ENCODE measurements at places on chromosomes 13 and 19.

DNA sequence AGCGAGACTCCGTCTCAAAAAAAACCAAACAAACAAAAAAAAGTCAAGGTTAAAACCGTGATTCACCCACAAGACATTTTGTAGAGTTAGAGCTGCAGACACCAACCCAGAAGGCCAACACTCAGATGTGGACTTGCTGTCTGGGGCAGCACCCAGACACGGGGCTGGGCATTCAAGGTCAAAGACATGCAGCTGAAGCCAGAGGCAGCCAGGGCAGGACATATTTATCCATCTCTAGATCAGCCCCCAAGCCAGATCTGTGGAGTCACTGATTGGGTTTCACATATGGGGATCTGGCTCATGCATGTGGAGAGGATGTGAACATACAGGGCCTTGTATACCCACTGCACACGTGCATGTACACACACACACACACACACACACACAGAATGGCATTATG is 3.6 kb downstream of the KLK15 start:
- DNase-seq, result no peak

DNA sequence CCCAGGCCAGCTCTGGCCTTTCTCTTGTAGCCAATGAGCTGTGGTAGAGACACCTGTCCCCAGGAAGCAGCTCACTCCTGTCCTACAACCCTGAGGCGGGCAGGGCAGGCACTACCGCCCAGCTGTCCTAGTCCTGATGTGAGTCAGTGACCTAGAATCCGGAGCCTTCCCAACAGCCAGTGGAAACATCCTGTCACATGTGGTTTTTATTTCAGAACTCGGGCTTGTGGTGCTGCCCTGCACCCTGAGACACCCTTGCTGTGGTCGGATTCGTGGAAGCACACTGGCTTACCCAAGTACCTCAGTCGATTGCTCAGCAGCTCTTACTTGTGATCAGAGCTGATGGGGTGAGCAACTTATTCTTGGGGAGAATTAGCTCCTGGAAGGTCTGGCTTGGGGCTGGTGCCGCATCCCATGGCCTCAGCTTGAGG is 83.6 kb upstream of the ARHGEF7 start:
- peak; percentile 95 for DNase-seq

DNA sequence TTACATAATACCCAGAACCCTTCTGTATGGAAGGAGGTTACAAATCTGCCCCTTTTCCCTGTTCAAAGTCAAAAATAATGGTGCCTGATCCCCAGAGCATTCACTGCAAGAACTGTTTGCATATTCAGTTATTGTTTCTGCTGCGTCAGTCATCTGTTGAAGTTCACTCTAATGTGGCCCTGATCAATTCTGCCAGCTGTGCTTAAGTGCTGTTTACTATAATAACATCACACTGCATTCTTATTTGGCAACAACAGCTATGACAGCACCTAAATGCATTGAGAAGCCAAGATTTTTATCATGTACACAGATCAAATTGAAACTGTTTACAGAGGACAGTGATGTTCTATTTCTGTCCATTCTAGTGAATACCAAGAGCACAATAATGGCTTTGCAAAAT is 115.9 kb downstream of the DACH1 start:
- no peak for DNase-seq

DNA sequence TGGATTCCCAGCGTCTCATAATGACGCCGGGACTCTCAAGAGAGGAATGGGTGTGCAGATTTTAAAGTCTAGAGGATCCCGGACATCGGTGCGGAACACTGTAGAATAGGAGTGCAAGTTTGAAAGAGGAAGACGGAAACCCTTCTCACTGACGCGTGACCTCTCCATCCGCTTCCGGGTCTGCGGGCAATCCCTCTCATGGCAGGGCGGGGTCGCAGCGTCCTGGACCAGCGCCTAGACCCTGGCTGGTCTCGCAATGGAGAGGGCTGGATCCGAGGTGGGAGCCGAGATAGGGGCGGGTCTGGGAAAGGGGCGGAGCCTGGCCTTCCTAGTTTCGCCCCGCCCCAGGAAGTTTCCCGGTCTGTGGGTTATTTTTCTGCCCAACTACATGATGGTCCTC is 4.6 kb upstream of the ZNF845 start:
- peak; percentile 31 for DNase-seq

DNA sequence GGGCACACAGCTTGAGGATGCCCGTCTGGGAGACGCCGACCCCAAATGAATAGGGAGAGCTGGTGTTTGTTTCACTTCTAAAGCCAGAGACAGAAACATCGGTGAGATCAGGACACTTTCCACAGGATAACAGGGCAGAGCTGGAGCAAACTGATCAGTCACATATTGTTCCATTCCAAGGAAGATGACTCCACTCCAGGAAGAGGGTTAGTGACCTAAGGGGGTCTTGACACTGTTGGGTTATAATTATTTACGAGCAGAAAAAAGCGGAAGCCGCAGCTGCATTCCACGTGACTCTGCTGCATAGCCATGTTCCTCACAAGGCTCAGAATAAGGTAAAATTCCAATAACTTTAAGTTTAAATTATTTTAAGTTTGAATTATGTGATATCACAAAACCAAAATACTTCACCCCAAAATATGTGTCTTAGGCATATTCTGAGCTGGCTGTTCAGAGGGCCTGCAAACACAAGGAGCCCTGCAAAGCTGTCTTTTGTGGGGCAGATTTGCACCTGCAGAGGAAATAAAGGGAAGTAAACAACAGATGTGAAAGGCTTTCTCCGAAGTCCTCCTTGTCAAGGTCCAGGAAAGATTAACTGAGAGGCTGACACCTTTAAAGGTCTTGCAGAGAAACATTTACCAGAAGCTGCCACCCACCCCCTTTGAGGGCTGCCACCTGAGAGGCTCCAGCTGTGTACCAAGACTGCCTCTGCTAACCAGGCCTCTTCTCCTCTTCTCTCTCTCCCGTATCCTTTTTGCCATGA is 819.2 kb downstream of the UQCRFS1 start:
- DNase-seq, result no peak

DNA sequence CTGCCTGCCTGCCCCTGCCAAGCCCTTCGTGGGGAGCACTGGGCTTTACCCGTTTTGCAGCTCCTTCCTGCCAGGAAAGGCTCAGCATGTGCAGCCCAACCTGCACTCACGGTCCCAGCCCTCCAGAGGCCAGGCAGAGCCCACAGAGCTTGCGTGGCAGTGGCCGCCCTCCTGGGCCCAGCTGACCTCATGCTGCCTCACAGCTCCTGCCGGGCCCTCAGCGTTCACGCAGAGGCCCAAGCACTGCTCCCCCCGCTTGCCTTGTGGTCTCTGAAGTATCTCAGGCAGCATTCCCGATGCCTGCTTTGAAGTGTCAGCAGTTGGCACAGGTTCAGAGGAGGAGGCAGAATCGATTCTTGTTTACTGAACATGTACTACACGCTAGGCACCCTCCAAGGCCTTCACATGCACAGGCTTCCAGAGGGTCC is 32.5 kb downstream of the CAPN12 start:
- peak; percentile 87 for DNase-seq

DNA sequence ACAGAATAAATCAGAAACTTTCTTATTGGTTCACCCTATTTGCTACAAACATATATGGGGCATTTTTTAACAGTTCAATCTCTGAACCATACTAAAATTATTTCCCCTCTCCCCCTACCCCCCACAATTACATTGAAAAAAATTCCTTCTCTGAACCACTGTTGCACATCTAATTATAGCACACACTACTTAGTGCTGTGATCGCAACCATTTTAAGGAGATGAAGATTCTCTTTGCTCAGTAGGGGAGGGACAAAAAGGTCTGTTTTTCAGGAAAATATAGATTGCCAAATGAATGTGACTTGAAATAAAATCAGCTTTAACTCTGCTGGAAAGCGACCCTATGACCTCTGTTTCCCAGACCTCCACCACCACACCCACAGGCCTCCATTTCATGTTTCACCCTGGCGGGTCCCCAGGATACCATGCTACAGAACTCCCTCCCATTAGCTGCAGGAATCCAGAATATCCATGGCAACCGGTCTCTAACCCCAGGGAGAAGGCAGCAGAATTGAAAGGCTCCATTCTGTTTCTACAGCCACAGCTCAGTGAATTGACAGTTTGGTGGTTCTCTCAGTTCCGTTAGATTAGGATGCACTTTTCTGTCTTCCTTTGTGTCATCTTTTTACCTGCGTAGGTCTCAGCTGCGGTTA is 286.3 kb downstream of the TBC1D4 start:
- DNase-seq, result no peak

- DNase-seq, result no peak
Observed at GRCh38 chr13:57925751-57926150, 294.2 kb downstream of the PCDH17 start.

All from AG10803 (cell line).